ENCODE measurements at places on chromosomes 6 and 20.

DNA sequence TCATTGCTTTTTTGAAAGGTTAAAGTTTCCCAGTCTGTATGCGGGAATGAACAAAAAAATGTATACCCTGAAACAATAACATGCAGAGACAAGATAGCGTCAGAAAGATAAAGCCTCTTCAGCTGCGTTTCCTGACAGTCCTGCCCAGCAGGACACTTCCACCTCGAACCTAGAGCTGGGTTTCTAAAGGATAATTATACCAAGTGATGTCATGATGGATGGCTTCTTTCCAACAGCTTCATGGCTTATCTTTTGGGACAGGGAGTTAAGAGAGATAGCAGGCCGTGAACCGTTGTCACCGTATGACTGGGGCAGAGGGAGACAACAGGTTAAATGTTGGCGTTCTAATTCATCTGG is 267.6 kb upstream of the SGK1 start:
- no peak for DNase-seq

- DNase-seq = no peak
Observed at GRCh38 chr6:127832381-127832780, 68.5 kb downstream of the THEMIS start.

- no peak for DNase-seq
Observed at GRCh38 chr20:21712443-21713059, 7.1 kb downstream of the PAX1 start.

- no peak for DNase-seq
Observed at GRCh38 chr6:33000055-33000454, 9.3 kb downstream of the HLA-DOA start.

- DNase-seq = peak; percentile 18
Observed at GRCh38 chr6:54980511-54981275, 134.1 kb downstream of the FAM83B start.

- no peak for DNase-seq
Observed at GRCh38 chr6:166625356-166625755, 1.7 kb downstream of the RPS6KA2 start.

GRCh38 chr20:48613926-48614325 is 213.9 kb downstream of the PREX1 start:
- DNase-seq = no peak

DNA sequence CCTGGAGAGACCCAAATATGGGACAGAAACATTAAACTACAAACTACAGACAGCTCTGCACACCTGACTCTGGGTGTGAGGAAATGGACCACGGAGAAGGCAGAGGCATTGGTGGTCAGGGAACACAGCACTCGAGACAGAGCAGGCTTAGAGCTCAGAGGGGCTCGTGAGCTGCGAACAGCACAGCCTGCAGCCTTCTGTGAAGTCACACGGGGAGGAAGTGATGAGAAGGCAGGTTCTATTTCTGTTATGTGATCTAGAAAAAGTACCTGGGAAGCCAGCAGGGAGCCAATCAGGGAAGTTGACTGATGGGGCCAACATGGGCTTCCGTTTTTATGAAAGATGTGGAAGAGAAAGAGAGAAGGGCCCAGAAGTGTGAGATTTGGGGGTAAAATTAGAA is 88.9 kb upstream of the SNAP25 start:
- no peak for DNase-seq

DNA sequence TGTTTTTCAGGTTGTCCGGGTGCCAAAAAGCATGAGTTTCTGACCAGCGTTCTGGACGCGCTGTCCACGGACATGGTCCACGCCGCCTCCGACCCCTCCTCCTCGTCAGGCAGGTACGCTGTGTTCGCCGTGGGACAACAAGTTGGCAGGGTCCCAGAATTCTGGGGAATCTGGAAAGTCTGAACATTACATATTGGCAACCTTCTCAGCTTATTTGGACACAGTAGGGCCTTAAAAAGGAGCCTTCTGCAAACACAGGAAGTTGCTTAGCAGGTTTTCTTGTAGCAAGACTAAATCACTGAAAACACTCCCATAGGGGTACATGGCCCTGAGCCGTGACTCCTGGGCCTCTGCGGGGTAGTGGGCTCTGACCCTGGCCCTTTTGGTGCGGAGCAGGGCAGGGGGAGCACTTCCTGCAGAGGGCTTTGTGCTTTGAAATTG is 209.7 kb downstream of the SMOC2 start:
- DNase-seq = no peak

DNA sequence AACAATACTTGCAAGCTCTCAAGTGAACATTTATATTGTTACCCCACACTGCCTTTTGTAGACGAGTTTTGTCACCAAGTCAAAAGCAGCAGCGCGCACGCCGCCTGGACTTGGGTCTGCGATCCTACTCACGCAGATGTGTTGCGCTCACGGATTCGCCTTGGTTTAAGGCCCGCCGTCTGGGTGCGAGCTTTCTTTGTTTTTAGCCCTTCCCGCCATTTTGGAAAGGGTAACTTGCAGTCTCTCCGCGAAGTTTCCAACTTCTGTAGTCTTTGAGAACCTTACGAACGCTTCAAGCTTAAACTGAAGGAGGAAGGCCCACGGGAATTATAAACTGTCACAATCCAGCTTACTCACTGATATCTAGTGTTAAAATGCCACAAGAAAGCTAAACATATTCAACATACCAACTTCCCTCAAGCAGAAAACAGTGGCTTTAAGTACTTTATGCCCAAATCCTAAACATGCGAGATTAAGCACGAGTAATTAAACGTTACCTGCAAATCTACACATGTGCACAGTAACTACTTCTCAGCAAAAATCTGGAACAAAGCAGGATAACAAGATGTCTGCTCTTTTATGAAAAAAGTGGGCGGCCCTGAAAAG is 80.4 kb upstream of the BTN3A2 start:
- DNase-seq = peak; percentile 31

DNA sequence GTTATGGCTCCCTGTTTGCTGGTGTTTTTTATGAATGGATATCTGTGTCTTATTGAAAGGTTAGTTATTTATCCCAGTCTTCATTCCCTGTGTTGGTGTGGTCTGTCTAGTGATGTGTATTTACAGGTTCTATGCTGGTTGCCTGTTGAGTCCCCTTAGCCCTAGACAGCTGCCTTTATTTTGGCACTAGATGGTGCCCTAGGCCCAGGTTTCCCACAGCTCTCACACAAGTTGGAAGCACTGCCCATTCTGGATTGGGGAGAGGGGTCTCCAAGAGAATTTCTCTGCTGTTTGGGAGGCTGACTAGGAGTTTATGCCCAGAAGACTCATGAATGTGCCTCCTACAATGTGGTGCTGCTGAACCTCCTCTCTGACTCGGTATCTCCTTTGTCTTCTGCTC is 12.4 kb downstream of the GRM1 start:
- DNase-seq = no peak

DNA sequence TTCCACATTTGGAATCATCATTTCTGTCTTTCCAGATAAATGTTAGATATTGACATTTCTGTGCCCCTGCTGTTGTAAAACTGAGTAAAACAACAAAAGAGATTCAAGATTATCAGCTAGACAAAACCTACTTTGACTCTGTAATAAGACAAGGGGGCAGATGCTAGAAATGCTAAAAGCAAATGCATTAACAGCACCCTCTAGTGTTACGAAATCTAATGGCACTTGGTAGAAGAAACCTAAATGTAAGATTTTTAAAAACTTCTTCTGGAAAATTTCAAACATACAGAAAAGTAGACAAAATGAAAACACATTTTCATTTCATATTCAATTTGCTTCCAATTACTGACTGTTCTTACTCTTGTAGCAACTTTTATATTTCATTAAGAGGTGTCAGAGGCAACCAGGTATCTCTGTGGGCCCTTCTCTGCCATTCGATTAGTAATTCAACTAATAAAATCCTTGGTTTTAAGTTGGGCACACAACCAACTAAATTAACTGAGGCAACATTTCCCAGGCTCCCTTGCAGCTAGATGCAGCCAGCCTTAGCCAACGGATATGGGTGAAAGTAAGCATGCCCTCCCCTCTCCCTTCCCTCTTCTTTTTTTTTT is 45.0 kb downstream of the SLC23A2 start:
- peak; percentile 43 for DNase-seq

- no peak for DNase-seq
Observed at GRCh38 chr6:142827369-142827768, 117.6 kb downstream of the HIVEP2 start.

- DNase-seq = no peak
Observed at GRCh38 chr6:16651871-16652270, 109.4 kb downstream of the ATXN1 start.

DNA sequence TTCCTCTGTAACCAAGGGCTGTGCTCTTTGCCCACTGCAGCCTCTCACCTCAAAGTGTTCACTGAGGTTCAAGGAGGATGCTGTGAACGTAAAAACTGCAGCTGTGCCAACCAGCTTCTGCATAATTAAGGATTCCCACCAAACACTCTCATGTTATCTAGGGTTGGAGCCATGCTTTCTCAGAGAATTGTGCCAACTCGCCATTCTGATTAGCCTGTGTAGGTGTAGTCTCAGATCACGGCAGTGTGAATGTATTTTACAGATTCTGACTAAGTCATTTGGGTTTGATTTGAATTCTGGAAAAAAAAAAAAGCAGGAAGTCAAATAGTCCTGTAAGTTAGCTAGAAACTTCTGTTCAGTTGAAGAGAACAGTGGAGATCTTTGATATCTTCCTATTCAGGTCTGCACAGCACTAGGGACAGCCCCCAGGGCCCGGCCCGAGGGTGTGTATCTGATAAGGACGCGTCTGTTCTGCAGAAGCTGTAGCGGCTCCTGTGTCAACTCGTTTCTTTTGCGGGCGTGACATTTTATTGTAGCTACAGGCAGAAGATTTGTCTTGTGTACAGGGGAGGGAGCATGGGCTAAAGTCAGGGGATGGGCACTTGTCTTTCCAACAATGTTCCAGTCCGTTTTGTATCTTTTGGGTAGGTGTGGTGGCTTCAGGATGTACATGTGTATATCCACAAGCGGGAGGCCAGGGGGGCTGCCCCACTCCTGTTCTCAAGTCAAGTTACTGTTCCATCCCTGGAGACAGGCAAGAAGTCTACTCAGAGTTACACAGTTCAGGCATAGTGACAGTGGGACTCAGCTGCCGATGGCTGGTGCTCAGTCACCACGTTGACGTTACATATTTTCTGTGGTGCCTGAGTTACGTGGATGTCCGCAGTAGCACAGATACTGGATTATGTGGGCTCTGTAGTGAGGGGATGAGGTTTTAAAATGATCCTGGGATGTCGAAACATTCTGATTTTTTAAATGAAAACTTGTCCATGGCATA is 12.4 kb downstream of the IRF4 start:
- no peak for DNase-seq

GRCh38 chr6:153167061-153167891 is 36.2 kb upstream of the RGS17 start:
- DNase-seq = peak; percentile 44

DNA sequence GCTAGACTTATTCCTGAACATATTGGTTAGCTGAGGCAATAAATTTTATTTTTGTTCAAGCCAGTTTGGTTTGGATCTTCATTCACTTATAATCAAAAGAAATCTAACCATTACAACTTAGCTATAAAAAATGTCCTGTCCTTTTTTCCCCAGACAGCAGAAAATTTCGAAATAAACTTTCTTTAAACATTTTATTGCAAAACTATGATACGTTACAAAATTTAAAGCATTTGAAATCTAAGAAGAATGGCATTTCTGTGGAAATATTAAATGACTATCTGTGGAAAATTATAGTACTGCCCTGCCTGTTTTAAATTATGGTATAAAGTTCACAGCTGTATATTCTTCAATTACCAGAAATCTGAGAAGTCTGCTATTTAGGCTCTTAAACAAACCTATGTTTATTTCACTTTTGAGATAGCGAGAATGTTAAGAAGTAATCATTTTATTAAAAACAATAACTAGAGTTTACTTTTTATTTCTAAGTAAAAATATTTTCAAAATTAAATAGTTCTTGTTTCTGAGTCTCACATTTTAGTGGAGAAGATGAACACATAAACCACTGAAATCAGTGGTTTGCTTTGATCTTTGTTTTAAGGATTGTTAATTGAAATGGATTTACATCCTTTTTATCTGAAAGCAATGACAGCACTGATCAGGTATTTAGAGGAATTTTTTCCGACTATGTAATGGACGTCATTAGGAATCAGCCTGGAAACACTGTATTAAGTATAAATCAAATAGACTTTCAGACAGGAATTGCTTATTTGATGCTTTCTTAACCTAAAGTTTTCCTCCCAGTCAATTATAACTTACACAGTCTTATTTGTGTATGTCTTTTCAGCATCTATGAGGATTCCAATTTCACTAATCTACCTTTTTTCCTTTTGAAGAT is 553.7 kb downstream of the COL12A1 start:
- no peak for DNase-seq

DNA sequence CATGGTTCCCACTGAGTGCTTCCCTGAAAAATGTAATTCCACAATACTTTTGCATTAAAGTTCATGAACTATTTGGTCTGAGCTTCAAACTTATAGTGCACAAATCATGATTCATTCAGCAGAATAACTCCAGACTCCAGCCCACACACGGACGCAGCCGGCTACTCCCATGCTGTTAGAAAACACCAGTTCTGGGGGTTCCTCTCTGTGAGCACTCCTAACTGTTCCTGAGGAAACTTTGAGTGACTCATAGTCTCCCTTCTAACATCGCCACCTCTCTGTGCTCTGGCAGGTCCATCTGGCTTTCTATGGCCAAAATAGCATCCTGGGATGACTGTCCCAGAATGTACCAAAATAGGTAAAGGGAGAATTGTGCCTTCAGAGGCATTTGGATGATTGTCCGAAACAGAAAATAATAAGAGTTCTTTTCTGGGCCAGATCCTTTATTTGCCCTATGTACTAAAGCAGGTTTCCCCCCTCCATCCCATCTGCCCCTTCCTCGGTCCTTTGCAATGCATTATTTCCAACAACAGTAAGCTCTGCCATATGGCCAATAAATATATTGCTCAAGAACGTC is 32.3 kb upstream of the LY86 start:
- DNase-seq = no peak

DNA sequence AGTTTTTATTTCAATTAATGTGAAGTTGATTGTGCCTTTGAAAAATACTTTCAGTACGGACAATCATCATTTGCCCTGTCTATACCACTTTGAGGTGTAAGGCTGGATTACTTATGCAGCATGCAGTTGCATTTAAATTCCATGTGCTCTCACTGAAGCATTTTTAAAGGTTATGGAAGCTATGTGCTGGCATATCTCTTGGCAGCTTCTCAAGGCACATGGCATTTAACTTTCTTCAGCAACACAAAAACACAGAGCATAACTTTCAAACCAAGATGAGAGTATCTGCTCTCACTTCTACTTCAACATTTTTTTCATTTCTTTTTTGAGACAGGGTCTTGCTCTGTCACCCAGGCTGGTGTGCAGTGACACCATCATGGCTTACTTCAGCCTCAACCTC is 360.6 kb upstream of the RUNX2 start:
- no peak for DNase-seq

GRCh38 chr6:28940294-28940857 is 16.6 kb upstream of the TRIM27 start:
- DNase-seq = no peak

DNA sequence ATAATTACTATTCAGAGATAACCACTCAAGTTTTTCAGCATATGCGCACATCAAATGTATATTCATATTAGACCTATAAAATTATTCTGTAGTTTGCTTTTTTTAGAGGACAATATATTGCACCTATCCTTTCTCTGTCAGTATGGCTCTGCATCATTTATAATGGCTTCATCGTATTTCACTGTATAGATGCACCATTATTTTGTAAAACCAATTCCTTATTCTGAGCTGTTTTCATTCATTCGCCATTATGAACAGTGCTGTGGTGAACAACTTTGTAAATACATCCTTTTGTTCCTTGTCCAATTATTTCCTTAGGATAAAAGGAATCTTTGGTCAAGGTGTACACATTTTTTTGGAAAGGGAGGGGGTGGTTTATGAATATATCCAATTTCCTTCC is 29.2 kb upstream of the BCAS4 start:
- DNase-seq = no peak

Data from AG08396 (cell line).